ENCODE measurements at places on chromosomes 4 and X.

DNA sequence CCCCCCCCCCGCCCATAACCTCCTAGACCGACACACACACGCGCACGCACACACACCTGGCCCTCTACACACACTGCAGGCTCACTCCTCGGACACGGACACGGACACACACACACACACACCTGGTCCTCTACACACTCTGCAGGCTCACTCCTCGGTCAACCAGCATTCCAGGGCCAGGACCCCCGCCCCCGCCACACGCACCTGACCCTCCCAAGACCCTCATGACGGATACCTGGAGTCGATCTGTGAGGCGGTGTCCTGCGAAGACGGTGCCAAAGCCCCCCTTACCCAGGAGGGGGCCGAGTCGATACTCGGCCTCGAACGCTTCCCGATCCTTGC lies 552 bp downstream of the PIM2 start:
- no peak for DNase-seq

DNA sequence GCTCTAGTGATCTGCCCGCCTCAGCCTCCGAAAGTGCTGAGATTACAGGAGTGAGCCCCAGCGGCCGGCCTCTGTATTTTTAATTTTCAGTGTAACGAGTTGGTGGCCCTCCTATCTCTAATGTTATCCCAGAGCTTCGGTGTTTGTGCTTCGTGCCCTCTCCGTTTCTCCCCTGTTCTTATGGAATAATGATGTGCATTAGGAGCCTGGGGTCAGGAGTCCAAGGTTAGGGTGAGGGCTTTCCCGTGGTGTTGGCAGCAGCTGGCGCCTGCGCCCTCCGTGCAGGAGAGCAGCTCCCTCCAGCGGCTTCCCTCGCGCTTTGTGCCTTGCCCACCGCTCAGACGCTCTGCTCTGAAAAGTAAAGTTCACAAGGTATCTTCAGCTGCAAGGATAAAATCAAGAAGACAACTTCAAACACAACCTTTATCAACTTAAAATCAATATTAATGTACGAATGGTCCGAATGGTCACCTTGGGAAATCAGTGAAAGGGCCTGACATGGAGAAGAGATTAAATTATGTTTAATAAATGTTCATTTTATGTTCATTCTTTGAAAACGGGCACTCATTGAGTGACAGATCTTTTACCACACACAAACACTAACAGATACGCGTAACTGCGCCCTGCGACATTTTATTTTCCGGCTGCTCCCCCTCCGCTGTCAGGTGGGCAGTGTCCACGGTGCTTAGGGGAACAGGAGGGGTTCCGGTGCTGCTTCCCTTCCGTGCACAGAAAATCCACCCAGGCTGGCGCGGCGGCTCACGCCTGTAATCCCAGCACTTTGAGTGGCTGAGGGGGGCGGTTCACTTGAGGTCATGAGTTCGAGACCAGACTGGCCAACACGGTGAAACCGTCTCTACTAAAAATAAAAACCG lies 62.4 kb downstream of the TRAPPC11 start:
- peak; percentile 44 for DNase-seq

DNA sequence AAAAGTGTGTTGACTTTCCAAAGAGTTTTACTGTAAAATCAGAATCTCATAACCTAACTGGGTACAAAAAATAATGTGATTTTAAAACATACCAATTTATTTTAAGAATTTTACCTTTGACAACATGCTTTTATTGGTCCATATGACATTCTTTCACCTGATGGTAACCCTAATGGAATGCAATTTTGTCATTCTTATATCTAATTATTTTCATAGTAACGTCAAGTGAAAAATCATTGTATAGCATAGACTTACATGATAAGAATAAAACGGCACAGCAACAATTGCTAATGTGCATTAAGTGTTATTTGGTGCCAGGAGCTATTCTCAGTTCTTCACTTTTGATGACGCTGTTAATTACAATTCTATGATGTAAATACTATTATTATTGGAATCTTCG lies 13.6 kb downstream of the UNC5C start:
- no peak for DNase-seq

DNA sequence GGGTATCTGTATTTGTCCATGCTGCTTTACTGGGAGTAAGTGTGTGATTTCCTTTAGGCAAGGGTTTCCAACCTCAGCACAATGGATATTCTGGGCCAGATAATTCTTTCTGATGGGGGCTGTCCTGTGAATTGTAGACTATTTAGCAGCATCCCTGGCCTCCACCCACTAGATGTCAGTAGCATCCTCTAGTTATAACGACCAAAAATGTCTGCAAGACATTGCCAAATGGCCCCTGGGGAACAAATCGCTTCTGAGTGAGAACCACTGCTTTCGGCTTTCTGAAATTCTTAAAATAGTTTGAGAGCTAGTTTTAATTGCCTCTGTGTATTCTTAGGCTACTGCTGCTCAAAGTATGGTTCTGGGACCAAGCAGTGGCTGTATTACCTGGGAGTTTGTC lies 81.2 kb upstream of the GPM6B start:
- peak; percentile 79 for DNase-seq

DNA sequence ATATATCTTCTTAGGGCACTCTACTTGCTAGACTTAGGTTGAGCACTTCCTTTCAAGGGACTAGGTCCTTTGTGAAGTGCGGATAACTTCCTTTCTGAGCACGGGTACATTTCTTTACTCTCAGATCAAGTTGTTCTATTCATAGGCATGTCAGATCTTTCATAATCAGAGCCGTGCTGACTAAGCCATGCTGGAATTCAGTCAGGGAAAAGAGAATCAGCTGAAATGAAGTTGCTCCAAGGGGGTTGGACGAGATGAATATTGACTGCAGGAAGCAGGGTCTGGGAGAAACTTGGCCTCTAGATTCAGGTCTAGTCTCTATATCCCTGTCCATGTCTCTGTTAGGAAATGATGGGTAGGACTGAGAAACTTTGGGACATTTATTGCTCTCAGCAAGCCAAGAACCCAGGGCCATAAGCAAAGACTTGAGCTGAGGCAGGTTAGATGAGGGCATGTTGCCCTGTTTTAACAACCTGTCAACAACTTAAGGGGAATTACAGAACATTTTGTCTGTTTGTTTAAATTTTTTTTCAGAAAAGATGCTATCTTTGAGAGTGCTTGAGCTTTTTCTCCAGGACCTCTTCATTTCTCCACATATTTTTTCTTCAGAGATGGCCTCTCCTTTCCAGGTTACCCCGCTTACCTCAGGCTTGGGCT lies 28.3 kb downstream of the AREG start:
- peak; percentile 21 for DNase-seq

DNA sequence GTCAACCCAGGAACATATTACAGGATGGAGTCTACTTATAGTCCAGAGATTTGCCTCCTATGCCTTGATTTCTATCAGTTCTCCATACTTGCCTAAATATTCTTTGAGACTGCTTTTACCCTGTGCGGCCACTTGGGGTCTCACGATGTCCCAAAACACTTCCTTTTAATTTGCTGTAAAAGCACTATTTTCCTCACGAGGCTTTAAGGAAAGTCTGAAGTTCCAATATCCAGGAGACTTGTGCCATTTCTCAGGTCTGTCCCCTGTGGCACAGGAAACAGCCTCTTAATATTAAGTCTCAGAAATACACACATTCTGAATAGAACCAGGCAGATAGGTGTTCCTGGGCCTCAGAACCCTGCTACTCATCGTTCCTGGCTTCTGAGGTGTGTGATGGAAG lies 142.9 kb downstream of the TMEM164 start:
- peak; percentile 8 for DNase-seq

- DNase-seq, result peak; percentile 62
Observed at GRCh38 chr4:2462992-2463762, 5.7 kb upstream of the RNF4 start.

- peak; percentile 48 for DNase-seq
Observed at GRCh38 chr4:56704089-56704871, 23.2 kb upstream of the HOPX start.

- peak; percentile 51 for DNase-seq
Observed at GRCh38 chrX:20267931-20268701, 1.4 kb upstream of the RPS6KA3 start.

- no peak for DNase-seq
Observed at GRCh38 chr4:183393446-183393845, 51.0 kb upstream of the CDKN2AIP start.

- DNase-seq, result no peak
Observed at GRCh38 chrX:135480076-135480475, 40.4 kb upstream of the INTS6L start.

- no peak for DNase-seq
Observed at GRCh38 chr4:156754832-156755570, 216.6 kb downstream of the PDGFC start.

DNA sequence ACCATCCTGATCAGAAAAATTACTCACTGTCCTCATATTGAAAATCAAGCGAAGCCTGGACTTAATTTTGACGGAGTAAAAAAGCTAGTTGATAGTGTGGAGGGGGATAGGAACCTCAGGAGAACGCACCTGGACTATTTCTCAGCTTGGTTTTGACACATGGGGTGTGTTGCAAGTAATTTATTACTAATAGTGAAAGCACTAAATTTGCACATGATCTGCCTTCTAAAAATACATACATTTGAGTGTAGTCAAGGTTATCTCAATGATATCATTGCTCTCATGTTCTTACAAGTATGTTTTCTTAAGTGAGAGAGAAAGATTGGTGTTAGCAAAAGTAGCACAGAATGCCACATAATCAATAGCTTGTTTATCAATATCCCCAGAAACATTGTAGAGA lies 29.5 kb downstream of the LRIT3 start:
- DNase-seq, result no peak

DNA sequence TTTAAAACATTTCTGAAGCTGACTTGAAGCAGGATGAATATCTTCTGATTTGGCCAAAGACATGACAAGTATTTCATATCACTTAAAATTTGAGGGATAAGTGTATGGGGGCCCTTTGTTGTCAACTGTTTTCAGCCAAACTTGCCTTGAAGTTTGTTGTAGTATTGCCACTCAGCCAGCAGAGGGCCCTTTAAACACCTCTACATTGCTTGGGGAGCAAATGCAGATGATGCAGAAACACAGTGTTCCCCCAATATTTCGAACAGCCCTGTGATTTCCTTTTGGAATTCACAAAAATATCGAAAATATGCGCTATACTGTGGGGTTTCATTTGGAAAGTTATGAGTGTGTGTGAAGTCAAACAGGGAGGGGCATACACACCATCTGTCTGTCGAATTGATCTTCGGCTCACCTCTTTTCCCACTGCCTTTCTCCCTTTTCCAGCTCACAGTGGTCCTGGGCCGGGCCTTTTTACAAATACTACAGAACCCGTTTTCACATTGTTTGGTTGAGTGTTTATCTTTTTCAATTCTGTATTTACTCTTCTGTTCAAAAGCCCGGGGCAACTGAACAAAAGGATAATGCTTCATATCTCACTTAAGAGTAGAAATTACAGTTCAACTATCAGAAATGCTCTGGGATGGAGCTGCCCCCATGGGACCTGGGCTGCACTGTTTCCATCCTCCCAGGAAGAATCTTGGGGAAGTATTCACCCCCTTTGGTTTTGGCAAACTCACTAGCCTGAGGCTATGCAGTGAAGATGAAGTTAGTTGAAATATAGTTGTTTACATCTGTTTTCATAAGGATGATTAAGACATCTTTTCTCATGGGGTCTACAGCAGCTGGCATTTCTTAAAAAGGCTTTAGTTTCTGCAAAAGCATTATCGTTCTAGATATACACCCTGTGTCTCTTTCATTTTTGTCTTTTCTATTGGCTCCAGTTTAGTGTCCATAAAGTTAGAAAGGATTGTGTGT lies 137.6 kb downstream of the EGF start:
- peak; percentile 56 for DNase-seq

DNA sequence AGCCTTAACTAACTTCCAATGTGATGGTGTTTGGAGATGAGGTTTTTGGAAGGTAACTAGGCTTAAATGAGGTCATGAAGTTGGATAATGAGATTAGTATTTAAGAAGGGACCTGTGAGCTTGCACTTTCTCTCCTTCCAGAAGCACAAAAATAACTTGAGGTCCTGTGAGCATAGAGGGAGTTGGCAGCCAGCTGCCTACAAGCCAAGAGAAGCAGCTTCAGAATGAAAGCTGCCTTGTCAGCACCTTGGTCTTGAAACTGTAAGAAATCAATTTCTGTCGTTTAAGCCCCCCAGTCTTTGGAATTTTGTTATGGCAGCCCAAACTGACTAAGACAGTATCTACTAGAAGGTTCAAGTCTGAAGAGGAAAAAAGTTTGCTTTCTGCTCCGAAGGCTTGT lies 280.2 kb upstream of the GALNTL6 start:
- peak; percentile 26 for DNase-seq

DNA sequence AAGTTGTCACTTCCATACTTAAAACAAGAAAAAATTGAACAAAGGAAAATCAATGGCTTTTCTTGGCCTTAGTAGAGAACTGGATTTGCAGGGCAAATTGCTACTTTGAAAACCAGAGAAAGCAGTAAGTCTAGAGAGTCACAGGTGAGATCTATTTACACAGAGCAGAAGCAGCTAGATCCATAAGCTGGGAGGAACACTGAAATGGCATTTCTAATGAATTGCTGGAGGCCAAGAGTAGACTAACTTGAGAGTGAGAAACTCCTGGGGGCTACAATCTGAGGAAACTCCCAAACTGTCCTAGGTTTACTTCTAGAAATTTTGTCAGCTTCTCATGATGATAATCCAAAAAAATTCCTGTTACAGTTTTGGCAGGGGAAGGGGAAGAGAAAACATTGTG lies 133.3 kb downstream of the SPCS3 start:
- DNase-seq, result no peak

DNA sequence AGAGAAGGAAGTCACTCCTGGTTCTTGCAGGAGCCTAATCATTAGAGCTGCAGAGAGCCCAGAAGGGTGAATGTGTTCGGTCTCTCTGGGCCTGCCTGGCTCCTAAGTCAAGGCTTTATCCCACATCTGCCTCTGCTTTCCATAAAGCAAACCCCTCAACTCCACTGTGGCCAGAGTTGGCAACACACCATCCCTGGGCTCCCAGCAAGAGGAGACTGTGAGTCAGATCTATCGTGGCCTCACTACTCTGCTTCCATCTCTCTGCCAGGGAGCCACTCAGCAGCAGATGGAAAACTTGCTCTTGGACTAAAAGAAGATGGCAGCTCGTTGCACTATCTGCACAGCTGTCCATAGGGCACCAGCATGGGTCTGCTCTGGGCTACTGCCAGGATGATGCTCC lies 348.2 kb downstream of the FBXW7 start:
- no peak for DNase-seq

DNA sequence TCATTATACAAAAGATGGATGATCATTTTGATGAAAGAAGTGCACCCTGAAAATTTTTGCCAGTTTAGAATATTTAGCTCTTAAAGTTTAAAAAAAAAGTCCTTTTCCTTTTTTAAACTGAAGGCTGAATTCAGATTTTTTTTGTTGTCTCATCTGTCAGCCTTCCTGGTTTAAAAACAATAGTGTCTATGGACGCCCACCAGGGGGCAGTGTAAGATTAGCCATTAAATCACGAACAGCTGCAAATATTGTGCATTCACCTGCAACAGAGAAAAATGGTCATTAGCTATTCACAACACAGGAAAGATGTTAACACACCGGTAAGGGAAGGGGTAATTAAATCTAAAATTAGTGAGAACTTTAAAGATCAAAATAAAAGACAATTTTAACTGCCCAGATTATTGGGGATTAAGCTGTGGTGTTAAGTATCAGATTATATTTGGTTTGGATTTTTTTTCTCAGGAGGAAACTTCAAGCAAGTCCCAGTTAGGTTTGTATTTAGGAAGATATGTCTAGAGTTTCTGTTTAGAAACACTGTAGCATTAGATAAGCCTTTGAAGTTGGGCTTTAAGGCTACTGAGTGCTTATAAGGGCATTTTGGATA lies 4.4 kb upstream of the CXorf38 start:
- peak; percentile 41 for DNase-seq

- no peak for DNase-seq
Observed at GRCh38 chrX:113726466-113726865, 857.4 kb upstream of the HTR2C start.
